IMR-90 (cell line): ENCODE measurements at places on chromosomes 2 and 18. TPM values are rescaled to one million over a fixed set of nuclear protein-coding genes. Genes with fewer than 3 reads are reported as not detected.

The AFF3 gene
- 13.9 and 14.3 TPM in 2 replicates for total RNA-seq

- peaks cover 40% of the 10 kb centered on the region for H3K27me3 ChIP-seq
- H3K4me3 ChIP-seq, result no peak overlapping the region
- H3K27ac ChIP-seq, result no peak overlapping the region
- peaks cover 16% of the 10 kb centered on the region for H3K4me1 ChIP-seq
- no peak for DNase-seq
- H3K36me3 ChIP-seq, result no peaks in the 10 kb centered on the region
Measured at GRCh38 chr2:45259547-45260160, 250.4 kb upstream of the SIX2 start.

DNA sequence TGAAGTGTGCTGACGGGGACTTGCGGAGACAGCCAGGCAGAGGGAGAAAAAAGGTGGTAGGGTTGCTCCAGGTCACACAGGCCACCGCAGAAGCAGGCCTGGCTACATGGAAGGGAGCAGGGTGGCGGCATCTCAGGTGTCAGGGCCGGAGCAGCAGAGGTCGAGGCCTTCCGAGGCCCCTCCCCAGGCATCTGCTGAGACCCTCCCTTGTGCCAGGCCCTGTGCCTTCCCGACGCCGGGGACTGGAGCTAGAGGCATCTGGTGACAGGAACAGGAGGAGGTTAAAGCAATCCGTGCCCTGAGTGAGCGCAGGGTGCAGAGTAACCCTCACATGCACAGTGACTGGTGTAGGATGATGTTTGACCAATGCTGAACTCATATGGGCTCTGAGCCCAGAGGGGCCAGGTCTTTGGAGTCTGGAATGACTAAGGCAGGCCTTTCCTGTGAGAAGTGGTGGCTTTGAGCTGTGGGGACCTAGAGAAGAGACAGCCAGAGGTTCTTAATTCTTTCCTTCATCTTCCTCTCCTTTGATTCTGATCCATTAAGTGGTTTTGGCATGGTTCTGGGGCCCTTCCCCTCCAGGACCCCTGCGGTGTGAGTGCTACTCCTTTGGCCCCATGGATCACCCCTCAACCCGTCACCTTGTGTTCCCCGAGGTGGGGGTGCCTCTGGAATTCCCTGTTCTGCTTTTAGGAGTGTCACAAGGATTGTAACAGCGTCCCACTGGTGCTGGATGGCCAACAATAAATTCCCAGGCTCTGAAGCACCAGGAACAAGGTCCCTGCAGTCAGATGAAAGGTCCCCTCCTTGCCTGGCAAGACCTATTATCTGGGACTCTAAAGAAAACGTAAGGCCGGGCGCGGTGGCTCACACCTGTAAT lies 72.1 kb downstream of the KLHL29 start:
- peak; percentile 85 for DNase-seq
- H3K4me3 ChIP-seq, result no peak overlapping the region
- no peak overlapping the region for H3K27ac ChIP-seq
- H3K27me3 ChIP-seq, result no peaks in the 10 kb centered on the region

The ZC3H8 gene
- total RNA-seq, result 0.18 and 1.7 TPM in 2 replicates

GRCh38 chr2:218152777-218153176 lies 14.0 kb downstream of the CXCR1 start:
- no peak for DNase-seq
- no peaks in the 10 kb centered on the region for H3K36me3 ChIP-seq
- H3K4me1 ChIP-seq, result no peaks in the 10 kb centered on the region
- peaks cover 57% of the 10 kb centered on the region for H3K27me3 ChIP-seq
- H3K4me3 ChIP-seq, result no peak overlapping the region

DNA sequence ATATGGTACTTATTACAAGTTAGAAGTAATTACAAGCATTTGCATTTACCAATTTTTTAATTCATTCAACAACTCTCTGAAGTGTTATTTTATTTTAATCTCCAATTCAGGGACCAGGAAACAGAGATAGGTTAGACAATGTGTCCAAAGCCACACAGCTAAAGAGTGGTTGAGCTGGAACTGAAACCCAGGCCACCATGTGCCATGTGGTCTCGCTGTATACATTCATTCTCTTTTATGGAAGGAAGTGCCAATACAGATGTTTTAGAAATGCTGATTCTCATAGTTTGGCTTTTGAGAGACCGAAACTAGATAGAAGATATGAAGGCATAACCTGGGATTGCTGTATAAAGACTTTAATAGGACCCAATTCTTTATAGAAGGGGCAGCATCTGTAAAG lies 684.6 kb upstream of the ID2 start:
- H3K36me3 ChIP-seq, result no peaks in the 10 kb centered on the region
- no peaks in the 10 kb centered on the region for H3K27me3 ChIP-seq
- DNase-seq, result no peak
- H3K27ac ChIP-seq, result no peak overlapping the region
- no peak overlapping the region for H3K4me3 ChIP-seq

The PLGLB2 gene
- total RNA-seq, result 0.72 and 0.83 TPM in 2 replicates

The EFHD1 gene
- total RNA-seq, result not detected in 2 replicates

DNA sequence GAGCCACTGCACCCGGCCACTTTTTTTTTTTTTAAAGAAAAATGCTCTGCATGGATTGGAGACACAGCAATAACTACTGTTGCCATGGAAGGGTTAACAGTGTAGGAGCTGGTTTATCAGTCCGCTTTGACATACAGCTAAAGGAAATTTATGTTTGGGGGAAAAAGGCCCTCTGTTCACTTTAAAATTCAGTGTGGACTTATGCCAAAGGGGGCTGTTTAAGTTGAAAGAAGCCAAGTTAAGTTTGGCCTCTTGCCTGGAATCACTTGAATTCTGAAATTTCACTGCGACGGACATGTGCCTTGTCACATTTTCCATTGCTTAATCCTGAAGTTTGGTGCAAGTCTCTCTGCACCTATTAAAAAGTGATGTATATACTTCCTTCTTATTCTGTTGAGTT lies 3.1 kb downstream of the KCNE4 start:
- no peak overlapping the region for H3K4me3 ChIP-seq
- no peak overlapping the region for H3K27ac ChIP-seq
- no peaks in the 10 kb centered on the region for H3K36me3 ChIP-seq
- peak; percentile 59 for DNase-seq

DNA sequence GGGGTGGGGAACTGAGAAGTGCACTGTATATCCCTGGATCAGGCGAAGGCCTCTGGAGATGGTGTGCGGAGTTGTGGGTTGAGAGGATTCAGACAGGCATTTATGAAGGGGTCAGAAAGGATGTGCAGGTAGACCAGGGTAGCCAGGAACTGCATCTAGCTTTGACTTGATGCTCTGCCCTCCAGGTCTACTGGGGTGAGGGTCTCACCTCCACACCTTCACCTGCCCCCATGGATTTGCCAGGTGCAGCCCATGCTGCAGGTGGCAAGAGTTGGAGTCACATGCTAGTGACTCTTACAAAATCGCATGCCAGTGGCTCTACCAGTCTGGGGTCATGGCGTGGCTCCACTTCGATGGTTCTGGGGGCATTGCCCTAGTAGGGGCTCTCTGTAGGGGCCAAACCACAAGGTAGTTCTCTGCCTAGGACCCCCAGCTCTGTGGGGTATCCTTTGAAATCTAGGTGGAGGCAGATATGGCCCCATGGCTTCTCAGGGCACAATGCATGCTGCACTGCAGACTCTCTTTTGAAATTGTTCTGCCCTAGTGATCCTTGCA lies 18.9 kb upstream of the KCNF1 start:
- peaks cover 58% of the 10 kb centered on the region for H3K27me3 ChIP-seq
- H3K27ac ChIP-seq, result no peak overlapping the region
- H3K4me1 ChIP-seq, result no peaks in the 10 kb centered on the region

DNA sequence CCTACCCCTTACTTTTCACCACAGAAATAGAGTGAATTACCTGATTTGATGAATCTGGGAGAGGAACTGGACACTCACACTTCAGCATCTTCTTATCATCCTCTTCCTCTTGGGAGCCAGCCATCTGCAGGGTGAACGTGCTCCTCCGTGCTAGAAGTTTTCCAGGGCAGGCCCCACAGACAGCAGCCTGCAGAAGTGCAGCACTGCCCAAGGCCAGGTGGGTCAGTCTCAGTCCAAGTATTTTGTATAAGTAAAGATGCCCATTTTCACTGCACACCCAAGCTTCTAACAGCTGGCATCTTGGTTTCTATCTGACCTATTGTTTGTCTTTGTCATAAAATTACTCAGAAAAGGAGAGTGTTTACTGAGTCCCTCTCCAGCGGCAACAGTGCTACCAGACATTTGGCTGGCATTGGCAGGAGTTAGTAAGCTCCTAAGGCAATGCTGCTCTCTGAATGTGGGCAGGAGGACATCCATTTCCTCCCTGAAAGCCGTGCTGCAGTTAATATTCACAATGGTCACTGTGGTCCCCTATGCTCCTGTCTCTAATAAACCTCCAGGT lies 222.6 kb upstream of the CTAGE1 start:
- no peaks in the 10 kb centered on the region for H3K36me3 ChIP-seq
- H3K27me3 ChIP-seq, result no peaks in the 10 kb centered on the region
- no peak overlapping the region for H3K27ac ChIP-seq
- H3K4me1 ChIP-seq, result peaks cover 10% of the 10 kb centered on the region

DNA sequence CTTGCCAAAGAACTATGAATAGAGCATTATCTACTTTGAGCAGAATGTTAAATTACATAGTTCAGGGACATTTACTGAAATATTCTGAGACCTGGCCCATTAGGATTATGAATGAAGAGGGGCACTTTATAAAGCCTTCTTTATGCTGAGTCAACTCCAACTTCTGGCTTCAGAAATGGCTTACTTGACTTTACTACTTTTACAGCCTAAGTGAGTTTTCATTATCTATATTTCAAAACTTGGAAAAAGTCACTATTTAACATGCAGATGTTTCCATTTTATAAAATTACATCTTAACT lies 37.7 kb downstream of the SESTD1 start:
- H3K27ac ChIP-seq, result no peak overlapping the region
- H3K4me1 ChIP-seq, result no peaks in the 10 kb centered on the region
- no peak for DNase-seq
- H3K4me3 ChIP-seq, result no peak overlapping the region
- H3K27me3 ChIP-seq, result no peaks in the 10 kb centered on the region
- no peaks in the 10 kb centered on the region for H3K36me3 ChIP-seq

GRCh38 chr2:218904176-218904575 lies 23.5 kb downstream of the WNT10A start:
- H3K27ac ChIP-seq, result no peak overlapping the region
- DNase-seq, result no peak
- H3K4me3 ChIP-seq, result no peak overlapping the region
- no peaks in the 10 kb centered on the region for H3K4me1 ChIP-seq
- no peaks in the 10 kb centered on the region for H3K36me3 ChIP-seq

GRCh38 chr18:36185901-36186460 lies 1.3 kb upstream of the MOCOS start:
- no peak for DNase-seq
- H3K27me3 ChIP-seq, result no peaks in the 10 kb centered on the region
- H3K27ac ChIP-seq, result no peak overlapping the region

- H3K27me3 ChIP-seq, result no peaks in the 10 kb centered on the region
- H3K4me3 ChIP-seq, result no peak overlapping the region
- H3K27ac ChIP-seq, result no peak overlapping the region
- H3K4me1 ChIP-seq, result peaks cover 12% of the 10 kb centered on the region
Measured at GRCh38 chr2:226728996-226729395, 70.6 kb downstream of the IRS1 start.
